NCI-H748 treated with DMSO at 0.1 percent for 48 hours (cell line): ENCODE measurements at places on chromosomes 6 and 20.

GRCh38 chr20:17142666-17143065 is 84.2 kb upstream of the PCSK2 start:
- peak; percentile 25 for DNase-seq

DNA sequence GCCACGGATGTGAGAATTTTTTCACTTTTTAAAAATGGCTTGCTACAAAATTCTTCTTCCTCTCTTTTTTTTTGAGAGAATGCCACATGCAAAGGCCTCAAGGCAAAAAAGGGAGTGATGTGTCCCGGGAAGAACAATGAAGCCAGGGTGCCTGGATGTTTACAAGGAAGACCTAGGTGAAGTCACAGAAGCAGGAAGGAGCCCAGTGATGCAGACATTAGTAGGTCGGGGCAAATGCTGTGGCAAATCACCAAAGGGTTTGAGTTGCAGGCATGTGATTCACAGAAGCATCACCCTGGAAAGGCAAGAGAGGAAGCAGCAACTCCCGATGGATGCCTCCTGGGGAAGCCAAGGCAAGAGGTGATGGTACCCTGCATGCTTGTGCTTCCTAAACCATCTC is 46.8 kb downstream of the FARS2 start:
- no peak for DNase-seq

- no peak for DNase-seq
Measured at GRCh38 chr6:134884752-134885151, 65.1 kb downstream of the ALDH8A1 start.

GRCh38 chr6:52136055-52136454 is 48.6 kb upstream of the PKHD1 start:
- DNase-seq: no peak

DNA sequence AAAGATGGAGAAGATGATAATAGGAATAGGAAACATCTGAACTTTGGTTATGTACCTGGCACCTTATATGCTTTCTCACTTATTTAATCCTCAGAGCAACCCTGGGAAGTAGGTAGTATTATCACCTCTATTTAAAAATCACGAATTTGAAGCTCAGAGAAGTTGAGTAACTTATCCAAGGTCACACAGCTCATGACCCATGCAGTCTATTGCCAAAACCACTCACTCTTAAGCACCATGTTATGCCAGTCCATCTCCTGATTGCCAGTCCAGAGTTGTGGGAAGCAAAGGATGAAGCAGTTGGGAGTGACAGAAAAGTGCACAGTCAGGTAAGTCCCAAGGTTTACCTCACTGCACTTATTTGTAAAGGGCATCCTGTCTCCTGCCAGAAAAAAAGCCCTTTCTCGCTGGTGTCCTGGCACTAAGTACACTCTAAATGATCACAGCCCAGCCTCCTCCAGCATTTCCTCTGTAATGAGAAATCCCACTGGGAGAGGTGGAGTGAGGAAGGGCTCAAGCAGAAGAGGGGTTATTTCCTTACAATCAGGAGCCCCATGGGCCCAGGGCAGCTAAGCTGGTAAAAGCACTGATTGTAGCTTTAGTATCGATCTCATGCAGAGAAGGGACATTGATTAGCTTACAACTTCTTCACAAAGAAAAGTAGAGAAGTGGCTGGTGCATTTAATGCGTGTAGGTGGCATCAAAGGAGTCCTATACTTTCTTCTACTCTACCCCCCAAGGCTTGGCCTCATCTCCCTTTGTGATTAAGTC is 21.3 kb upstream of the SCGN start:
- DNase-seq: no peak

- no peak for DNase-seq
Measured at GRCh38 chr6:145155411-145155810, 579.9 kb downstream of the EPM2A start.

DNA sequence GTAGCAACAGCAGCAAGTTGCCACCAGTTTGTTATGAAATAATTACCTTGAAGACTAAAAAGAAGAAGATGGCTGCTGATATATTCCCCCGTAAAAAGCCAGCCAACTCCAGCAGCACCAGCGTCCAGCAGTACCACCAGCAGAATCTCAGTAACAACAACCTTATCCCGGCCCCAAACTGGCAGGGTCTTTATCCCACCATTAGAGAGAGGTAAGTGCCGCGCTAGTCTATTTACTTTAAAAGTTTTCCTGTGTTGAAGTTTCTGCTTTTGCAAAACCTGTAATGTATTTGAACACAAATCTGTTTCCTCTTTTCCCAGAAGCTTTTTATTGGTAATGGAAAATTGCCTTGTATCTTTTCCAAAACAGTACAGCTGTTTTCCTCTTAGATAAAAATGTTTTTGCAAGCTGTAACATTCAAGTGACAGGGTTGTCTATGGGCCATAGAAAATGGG is 725 bp downstream of the BTBD3 start:
- peak; percentile 53 for DNase-seq

- peak; percentile 42 for DNase-seq
Measured at GRCh38 chr6:150118627-150119026, 24.2 kb upstream of the PPP1R14C start.

DNA sequence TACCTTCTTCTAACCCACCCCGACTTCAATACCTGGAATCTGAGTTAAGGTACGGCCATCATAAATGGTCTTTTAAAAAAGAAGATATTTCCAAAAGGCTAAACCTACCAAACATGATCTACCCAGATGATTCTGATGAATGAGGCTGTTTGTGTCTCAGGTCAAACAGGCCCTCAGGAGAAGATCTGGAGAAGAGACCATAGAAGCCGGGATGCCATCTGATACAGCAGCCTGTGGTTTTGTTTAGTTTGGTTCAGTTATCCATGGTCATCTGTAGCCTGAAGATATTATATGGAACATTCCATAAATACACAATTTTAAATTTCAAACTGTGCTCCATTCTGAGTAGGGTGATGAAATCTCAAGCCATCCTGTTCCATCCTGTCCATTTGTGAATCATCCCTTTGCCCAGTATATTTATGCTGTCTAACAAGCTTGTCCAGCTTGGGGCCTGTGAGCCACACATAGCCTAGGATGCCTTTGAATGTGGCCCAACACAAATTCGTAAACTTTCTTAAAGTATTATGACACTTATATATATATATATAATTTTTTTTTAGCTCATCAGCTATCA is 4.0 kb upstream of the CAP2 start:
- DNase-seq: no peak

GRCh38 chr6:99362678-99363268 is 13.3 kb upstream of the FAXC start:
- DNase-seq: no peak

DNA sequence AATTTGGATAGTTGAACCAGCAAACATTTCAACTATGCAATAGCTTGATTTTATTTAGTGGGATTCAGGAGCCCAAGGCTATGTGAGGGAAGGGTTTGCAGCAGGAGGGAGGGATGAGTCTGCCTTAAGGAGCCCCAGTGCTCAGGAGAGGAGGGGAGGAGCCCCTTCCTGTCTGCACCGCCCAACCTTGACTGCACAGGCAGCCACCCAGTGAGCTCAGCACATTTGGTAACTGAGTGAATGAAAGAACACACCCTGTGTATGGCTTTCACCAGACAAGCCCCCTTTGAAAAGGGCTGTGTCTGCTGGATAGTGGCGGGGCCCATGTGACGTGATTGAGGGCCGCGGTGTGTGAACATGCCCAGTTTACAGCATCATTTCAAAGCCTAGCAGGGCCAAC is 17.0 kb downstream of the DACT2 start:
- no peak for DNase-seq

DNA sequence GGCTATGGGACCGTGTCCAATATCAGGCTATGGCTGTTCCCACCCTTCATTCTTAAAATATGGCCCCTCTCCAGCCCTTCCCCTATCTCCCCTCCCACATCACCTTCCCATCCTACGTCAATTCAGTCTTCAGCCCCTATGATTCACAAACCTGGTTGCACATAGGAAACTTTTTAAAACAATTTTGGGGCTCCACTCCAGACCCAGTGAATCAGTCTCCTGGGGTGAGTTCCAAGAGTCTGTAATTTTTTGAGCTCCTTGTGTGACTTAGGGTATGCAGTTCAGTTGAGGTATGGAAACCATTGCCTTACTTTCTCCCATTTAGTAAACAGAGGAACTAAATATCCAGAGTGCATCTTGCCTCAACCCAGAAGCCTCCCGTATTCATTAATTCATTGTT is 5.5 kb downstream of the HNF4A start:
- no peak for DNase-seq

DNA sequence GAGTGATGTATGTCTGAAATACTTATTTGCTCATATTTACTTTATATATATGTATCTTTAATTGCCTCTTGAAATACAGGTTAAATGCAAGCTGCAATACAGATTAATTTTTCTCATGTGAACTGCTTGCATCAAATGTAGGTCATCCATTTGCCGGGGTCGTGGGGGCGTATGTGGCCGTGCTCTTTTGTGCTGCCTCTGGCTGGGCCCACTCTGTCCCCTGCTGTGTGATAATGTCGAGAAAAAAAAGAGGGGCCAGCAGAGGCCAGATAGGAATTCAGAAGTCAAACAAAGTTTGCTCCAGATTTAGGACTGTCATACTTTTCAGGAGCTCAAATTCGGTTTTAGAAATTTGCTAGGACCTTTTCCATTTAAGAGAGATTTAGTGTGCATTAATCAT is 459.6 kb upstream of the SOX4 start:
- no peak for DNase-seq

DNA sequence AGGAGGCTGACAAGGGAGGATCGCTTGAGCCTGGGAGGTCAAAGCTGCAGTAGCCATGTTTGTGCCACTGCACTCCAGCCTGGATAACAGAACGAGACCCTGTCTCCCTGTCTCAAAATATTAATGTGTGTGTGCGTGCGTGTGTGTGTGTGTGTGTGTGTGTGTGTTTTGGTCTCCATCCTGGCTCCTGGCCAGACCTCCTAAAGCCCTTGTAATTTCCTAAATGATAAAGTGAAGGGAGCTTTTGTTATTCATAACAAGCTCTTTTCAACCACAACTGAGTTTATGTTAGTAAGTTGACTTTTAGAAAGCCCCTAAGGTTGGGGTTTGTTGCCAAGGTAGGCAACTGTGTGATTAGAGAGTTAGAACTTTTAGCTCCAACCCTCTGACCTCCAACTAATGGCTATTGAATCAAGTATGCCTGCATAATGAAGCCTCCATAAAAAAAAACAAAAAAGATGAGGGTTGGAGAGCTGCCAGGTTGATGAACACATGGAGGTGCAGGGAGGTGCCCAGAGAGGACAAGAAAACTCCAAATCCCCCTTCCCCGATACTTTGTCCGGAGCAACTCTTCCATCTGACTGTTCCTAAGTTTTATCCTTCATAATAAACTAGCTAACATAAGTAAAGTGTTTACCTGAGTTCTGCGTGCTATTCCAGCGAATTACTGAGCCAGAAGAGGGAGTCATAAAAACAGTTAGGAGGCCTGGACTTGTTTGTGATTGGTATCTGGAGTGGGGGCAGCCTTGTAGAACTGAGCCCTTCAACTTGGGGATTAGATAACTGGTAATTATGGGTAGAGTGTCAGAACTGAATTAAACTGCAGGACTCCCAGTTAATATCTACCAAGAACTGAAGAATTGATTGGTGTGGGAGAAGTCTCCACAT is 5.3 kb upstream of the AIF1 start:
- peak; percentile 98 for DNase-seq

GRCh38 chr20:44203161-44203560 is 7.4 kb downstream of the OSER1 start:
- no peak for DNase-seq

- DNase-seq: no peak
Measured at GRCh38 chr20:57211908-57212533, 54.4 kb downstream of the BMP7 start.

- DNase-seq: no peak
Measured at GRCh38 chr6:52548999-52549398, 27.9 kb downstream of the TRAM2 start.

- DNase-seq: no peak
Measured at GRCh38 chr6:1747003-1747402, 137.3 kb downstream of the FOXC1 start.

DNA sequence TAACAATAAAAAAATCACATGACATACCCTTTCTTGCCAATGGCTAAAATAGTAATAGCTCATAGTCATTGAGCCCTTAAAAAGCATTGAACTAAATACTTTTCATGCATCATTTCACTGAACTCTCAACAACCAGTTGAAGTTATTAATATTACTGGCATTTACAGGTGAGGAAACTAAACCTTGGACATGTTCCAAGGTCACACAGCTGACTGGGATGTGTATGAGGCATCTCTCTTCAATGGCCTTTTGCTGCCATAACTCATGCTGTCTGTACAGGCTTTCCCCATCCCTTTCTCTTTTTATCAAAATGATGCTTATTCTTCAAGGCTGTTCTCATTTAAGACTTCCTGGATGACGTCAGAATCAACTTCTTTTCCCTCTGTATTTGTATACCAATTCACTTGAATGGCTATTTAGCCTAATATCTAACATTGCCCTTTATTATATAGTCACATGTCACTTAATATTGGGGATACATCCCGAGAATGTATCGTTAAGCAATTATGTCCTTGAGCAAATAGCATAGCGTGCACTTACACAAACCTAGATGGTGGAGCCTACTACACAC is 476.4 kb downstream of the KIF16B start:
- DNase-seq: no peak

DNA sequence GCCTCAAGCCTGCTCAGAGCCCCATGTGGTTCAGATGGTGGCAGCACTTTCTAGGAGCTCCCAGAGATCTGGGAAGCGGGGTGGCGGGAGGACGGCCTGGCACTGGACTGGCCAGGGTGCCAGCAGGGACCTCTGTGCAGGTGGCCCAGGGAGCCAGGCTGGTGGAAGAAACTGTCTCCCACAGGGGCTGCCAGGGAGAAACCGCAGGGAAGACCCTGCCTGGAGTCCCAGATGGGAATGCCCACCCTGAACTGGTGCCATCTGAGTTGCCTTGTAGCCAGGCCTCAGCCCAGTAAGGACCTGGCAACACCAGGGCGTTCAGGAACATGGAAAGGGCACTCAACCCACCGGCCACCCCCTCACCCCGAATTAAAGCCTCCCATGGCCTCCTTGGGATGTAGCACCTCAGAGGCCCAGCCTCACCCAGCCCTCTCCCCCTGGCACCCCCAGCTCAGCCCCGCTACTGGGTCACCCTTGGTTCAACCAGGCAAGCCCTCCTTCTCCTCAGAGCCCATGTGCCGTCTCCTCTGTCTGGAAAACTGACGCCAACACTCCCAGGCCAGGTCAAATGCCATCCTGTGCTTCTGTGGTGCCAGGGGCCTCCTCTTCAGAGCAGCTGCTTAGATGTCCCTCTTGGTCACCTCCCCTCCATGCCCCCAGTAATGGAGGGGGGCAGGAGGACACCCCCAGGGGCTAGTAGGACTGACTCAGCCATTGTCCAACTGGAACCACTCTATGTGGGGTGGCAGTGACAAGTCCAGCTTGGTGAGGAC is 5.9 kb upstream of the C20orf144 start:
- DNase-seq: no peak

DNA sequence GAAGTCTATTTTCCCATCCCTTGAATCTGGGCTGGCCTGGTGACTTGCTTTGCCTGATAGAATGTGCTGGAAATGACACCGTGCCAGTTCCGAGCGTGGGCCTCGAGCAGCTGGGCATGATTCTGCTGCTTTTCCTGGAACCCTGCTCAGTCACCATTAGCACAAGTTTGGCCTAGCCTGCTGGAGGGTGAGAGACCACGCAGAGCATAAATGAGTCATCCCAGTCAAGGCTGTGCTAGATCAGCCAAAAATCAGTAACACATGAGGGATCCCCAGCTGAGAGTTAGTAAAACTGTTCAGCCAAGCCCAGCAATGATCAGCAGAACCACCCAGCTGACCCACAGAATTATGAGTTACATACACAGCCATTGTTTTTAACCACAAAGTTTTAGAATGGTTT is 74.8 kb upstream of the TOP1 start:
- DNase-seq: no peak

- DNase-seq: no peak
Measured at GRCh38 chr20:59006864-59007664, at the start of gene CTSZ. TSS of gene CTSZ (minus strand) at chr20:59007254. CDS start at chr20:59007128, 126 bp downstream.
